ENCODE measurements at places on chromosomes 12 and 14.

- DNase-seq, result peak; percentile 37
These were observed 10.0 kb downstream of the LRCOL1 start for GRCh38 chr12:132600048-132601032.

DNA sequence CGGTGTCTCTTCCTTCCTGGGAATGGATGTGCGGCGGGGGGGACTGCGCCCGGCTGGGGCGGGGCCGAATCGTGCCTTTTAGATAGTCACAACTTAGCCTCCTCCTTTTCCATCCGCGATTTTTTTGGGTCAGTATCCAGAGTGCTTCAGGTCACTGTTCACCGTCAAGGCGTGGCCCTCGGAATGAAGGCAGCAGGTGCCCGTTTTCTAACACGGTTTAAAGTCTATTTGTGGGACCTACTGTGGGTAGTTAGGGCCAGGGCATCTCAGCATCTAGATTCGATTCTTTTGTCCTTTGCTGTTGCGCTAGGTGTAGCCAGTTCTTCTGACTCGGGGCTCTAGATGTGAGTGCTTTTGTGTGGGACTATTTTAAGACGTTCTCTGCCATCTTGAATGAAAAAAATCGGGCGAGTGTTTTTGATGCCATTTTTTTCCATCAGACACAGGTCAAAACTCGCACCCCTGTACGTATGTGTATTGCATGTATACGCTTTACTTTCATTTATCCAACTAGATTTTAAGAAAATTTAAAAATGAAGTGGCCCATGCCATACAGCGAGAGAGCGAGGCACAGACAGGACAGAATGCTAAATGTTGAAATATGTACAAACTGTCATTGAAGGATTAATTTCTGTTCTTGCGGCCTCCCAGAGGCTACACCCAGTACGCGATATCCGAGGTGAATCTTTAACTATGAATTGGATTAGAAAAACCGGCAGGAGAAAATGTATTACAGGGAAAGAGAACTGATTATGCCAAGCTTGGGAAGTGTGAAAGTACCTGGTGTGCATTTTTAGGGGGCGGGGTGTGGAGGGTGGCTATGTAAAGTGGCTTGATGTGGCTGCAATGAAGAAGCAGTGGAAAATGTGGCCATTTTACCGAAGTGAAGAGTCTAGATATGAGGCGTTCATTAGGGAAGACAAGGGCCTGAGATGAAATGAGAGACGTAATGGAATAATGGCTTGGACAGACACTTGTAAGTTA is 835 bp downstream of the VEZT start:
- no peak for DNase-seq

GRCh38 chr12:52383331-52383730 is 2.1 kb downstream of the KRT84 start:
- no peak for DNase-seq

GRCh38 chr14:32011225-32011624 is 65.9 kb upstream of the ARHGAP5 start:
- no peak for DNase-seq

DNA sequence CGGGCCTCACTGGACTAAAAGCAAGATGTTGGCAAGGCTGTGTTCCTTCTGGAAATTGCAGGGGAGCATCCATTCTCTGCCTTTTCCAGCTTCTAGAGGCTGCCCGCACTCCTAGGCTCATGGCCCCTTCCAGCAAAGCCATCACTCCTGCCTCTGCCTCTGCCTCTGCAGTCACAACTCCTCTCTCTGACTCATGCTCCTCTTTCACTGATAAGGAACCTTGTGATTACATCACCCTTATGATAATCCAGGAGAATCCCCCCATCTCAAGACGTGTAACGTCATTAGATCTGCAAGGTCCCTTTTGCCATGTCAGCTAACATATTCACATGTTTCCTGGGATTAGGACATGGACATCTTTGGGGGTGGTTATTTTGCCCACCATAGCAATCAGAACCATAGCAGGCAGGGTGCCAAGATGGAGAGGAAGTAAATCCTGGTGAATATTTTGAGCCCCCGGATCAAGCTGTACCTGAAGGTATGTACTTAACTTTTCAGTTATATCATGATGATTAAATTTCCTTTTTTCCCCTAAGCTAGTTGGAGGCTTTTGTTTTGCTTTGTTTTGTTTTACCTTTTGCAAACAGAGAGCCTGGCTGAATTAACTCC is 123.6 kb downstream of the SCARB1 start:
- DNase-seq, result no peak

DNA sequence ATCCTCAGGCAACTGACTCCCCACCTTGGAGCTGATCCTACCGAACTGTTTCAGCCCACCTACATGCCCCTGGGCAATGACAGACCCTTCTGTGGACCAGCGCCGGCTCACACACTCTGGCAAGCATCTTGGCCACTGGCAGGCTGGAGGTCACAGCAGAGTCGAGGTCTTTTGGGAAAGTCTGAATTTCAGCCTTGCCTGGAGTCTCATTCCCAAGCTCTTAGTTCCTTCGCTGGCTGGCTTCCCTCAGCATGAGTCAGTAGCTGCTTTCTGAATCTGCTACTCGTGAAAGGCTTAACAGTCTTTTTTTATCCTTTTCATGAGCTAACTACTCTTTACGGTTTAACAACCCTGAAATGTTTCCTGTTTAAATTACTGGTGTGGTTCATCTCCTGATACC is 44.5 kb downstream of the ASCL4 start:
- DNase-seq, result peak; percentile 15

All from fibroblast of skin of left quadriceps (primary cell).